ENCODE measurements at places on chromosomes 7 and 10.

GRCh38 chr10:42874713-42875387 is 92.3 kb downstream of the BMS1 start:
- no peak for DNase-seq

GRCh38 chr10:48205918-48206317 is 68.6 kb downstream of the FRMPD2 start:
- peak; percentile 24 for DNase-seq

DNA sequence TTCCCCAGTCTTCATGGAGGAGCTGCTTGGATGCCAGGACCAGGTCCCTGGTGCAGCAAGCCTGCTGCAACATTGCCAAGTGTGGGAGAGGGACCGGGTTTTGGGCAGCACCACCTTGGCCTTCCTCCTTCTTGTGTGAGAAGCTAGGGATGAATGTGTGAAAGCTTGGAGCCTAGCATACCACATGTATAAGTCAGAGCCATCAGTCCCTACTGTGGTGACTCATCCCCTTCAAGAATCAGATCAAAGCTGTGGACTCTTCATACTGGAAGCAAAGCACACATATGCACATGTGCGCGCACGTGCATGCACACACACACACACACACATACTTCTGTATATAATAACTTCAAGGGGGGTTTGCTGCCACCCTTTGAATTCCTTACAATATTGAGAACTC is 527.8 kb downstream of the LRMDA start:
- peak; percentile 77 for DNase-seq

- DNase-seq = peak; percentile 36
Measured at GRCh38 chr10:84156768-84157167, 16.8 kb upstream of the GPR15LG start.

DNA sequence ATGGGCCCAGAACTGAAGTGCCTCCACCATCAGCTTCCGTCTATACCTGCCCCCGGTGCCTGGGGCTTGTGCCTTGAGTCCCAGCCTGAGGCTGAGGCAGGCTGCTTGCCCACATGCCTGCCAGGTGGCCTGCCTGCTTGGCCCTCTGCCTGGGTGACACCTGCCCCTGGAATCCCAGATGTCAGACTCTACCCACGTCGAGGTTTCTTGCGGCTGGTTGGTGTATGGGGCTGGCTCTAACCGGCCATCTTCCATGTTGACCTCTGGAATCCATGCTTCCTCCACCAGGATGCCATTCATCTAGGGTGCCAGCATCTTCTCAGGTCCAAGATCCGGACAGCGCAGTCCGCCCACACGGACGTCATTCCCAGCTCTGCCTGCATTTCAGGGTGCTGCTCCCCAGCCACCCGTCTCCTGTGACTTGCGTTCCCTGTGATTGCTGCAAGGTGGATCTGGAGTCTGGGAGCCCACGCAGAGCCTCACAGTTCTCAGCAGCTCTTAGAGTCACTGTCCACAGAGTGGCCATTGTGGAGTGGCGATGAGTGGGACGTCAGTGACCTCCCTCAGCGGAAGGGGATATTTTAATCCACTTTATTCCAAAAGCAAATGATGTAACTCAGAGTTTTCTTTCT is 298.1 kb downstream of the TCERG1L start:
- DNase-seq = no peak

GRCh38 chr10:100769481-100769880 is 24.1 kb downstream of the PAX2 start:
- DNase-seq = no peak

- no peak for DNase-seq
Measured at GRCh38 chr10:90822508-90822907, 35.3 kb downstream of the HTR7 start.

DNA sequence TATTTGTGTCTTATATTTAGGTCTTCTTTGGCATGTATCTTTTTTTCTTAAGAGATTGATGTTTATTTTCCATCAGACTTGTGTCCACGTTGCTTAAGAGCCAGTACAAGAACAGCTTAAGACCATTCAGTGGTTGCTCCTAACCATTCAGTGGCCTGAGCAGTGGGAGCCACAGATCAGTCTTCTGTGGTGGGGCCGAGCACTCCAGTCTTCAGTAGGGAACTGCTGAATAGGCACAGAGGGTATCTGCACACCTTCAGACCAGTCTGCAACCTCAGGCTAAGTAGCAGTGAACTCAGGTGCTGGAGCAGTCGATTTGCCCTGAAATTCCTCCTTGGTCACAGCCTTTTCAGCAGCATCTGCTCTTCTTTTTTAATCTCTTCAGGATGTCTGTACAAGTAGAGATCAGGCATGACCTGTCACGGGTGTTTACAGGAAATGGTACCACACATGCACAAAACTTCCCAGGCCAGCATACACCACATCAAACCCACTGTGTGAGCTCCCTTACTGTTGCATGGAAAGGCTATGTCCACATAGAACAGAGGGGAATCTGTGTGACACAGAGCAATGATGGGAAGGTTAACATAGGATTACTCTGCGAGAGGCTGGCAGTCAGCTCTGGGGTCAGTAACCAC is 51.5 kb downstream of the FAM107B start:
- DNase-seq = no peak

DNA sequence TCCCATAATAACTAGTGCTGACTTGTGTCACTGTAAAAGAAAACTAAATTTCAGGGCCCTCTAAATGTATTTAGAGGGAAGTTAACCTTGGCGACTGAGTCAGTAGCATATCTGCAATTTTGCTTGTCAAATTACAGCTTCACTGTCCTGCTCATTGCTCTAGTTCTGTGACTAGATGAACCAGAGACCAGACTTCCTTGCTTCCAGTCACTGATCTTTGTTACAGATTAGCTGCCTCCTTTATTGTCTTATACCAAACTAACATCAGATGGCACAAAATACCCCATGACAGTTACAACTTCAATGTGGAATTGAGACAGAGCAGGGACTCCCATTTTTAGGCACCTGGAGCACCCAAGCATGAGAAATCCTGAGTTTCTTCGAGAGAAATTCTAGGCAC is 79.9 kb upstream of the POM121L12 start:
- DNase-seq = no peak

DNA sequence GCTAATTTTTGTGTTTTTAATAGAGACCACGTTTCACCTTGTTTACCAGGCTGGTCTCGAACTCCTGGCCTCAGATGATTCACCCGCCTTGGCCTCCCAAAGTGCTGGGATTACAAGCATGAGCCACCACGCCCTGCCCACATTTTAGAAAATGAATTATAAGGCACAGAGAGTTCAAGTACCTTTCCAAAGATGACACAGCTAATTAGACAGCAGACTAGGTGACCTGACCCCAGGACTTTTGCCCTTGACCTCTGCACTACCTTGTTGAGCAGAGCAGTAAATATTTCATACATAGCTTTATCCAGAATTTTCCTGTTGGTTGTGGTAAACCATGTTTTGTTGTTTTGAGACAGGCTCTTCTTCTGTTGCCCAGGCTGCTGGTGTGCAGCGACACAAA is 131.3 kb upstream of the KCTD7 start:
- DNase-seq = no peak

DNA sequence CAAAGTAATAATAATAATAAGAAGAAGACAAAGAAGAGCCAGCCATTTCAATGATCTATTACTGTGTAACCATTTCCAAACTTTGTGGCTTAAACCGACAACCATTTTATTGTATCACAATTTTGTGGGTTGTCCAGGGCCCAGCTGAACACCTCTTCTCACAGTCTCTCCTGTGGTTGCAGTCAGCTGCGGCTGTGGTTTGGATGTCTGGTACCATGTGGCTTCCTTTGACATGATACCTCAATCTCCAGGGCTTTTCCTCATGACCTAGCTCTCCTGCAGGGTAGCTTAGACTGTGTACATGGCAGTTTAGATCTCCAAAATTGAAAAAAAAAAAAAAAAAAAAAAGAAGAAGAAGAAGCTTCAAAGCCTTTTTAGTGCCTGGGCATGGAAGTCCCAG is 72.6 kb upstream of the NFKB2 start:
- DNase-seq = no peak

GRCh38 chr10:113345826-113346624 is 206.8 kb upstream of the HABP2 start:
- no peak for DNase-seq

- no peak for DNase-seq
Measured at GRCh38 chr10:118315629-118316028, 26.5 kb downstream of the FAM204A start.

DNA sequence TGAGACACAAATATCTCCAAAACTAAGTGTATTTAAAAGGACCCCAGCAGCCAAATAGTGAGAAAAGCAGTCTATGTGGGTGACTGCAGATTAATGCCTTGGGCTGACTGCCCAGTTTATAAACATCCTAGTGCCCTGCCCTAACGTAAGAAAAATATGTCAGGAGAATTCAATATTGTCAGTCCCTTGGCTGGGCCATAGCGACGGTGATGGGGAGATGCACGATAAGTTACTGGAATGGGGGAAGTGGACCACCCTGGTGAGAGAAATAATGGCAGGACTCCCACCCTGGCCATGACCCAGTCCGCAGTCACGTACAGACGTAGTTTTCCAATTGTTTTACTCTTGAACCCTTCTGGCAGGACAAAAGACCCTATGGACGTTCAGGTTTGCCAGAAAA is 48.0 kb downstream of the JCAD start:
- no peak for DNase-seq

- DNase-seq = peak; percentile 4
Measured at GRCh38 chr7:158495786-158496185, 91.8 kb downstream of the PTPRN2 start.

DNA sequence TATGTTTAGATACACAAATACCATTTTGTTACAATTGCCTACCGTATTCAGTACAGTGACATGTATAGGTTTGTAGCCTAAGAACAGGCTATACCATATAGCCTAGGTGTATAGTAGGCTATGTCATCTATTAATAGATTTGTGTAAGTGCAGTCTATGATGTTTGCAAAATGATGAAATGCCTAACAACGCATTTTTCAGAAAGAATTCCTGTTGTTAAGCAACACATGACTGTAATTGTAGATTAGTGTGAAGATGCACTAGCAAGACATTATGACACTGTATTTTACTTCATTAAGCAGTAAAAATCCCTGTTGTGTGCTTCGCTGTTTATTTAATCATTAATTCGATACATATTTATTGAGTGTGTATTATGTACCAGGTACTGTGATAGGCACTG is 446.0 kb downstream of the SUGCT start:
- DNase-seq = no peak

- peak; percentile 18 for DNase-seq
Measured at GRCh38 chr10:62815381-62816075, 638 bp downstream of the EGR2 start.

GRCh38 chr10:103847909-103848468 is 7.4 kb downstream of the SH3PXD2A start:
- no peak for DNase-seq

DNA sequence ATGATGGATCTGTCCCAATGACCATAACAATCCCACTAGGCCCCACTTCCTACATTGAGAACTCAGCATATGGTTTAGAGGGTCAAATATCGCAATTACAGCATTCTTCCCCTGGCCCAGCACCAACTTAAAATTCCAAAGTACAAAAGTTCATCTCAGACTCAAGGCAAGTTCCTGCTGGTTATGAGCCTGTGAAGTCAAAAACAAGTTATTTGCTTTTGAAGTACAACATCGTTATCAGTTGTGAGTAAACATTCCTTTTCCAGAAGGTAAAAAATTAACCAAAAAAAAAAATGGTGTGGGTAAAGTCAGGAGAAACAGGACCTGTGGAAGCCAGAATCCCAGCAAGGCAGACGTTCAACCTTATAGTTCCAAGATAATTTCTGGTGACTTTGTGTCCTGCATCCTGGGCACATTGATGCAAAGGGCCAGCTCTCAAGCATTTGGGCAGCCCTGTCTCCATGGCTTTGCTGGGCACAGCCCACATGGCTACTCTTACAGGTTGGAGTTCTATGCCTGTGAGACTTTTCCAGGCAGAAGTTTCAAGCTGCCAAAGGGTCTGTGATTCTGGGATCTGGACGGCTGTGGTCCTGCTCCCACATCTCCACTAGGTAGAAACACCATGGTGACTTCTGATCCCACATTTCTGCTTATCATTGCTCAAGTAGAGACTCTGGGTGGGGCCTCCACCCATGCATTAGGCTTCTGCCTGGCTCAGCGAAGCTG is 37.5 kb downstream of the AKR1C8 start:
- DNase-seq = no peak

GRCh38 chr10:86727470-86727869 is 28.9 kb upstream of the BMPR1A start:
- DNase-seq = no peak

DNA sequence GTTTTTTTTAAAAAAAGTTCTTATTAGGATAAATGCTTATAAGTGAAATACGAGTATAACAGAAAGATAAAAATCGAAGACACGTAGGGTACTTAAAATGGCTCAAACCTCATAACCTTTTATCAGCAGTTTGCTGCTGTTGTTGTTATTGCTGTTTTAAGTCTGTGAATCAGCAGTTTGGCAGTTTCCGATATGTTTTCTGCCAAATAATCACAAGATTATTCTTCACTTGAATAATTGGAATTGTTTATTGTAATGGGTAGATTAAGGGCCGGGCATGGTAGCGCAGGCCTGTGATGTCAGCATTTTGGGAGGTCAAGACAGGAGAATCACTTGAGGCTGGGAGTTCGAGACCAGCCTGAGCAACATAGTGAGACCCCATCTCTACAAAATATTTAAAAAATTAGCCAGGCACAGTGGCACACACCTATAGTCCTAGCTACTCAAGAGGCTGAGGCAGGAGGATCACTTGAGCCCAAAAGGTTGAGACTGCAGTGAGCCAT is 177.6 kb downstream of the VTI1A start:
- DNase-seq = no peak

GRCh38 chr10:99676426-99676825 is 17.1 kb downstream of the ENTPD7 start:
- no peak for DNase-seq

DNA sequence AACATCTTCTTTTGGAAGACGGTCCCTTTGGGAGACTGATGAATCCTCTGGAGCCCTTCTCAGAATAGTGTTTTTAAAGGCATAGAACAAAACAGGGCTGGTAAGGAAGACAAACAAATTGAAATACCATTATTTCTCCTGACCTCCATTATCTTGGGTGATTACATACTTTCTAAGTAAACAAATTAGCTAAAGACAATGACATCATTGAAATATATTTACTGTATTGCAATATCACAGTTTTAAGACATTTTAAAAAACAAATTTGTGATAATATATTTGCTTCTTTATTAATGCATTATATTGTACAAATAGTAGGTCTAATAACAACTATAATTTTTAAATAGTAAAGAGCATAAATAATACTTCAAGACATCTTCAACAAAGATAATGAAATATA is 152.2 kb upstream of the CDK1 start:
- no peak for DNase-seq

Measured in epithelial cell of esophagus (primary cell).